Stimulated activated CD8-positive, alpha-beta memory T cell treated with anti-CD3 and anti-CD28 coated beads, Interleukin-2, amount 100 ng/mL, for 1 hour (primary cell): ENCODE measurements at places on chromosomes 7 and 10.

GRCh38 chr7:94697035-94697974 is 41.4 kb upstream of the SGCE start:
- DNase-seq = no peak

DNA sequence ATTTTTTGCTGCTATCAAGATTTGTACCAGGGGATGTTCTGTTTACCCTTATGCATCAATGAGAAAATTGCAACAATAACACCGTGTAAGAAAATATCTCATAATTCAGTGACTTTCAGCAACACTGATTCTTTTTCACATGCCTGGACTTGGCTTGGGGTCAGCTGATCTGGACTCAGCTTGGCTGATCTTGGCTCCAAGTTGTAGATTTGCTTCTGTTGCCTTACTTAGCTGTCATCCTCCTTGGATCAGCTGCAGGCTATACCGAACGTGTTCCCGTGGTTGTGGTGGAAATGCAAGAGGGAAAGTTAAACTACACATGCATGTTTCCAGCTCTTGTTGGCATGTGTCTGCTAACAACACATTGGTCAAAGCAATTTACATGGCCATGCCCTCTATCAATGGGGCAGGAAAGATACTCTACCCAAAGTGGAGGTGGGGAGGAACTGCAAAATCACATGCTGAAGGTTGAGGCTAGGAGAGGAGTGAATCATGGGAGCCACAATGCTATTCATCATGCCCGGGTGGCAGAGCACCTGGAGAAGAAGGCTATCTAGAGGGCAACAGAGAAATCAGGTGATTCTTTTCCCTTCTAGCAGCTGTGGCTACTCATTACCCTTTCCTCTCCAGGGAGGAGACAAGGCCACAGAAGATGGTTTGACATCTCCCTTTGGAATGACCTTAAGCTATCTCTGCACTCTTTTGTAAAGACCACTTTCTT is 1276.3 kb upstream of the AUTS2 start:
- no peak for DNase-seq

DNA sequence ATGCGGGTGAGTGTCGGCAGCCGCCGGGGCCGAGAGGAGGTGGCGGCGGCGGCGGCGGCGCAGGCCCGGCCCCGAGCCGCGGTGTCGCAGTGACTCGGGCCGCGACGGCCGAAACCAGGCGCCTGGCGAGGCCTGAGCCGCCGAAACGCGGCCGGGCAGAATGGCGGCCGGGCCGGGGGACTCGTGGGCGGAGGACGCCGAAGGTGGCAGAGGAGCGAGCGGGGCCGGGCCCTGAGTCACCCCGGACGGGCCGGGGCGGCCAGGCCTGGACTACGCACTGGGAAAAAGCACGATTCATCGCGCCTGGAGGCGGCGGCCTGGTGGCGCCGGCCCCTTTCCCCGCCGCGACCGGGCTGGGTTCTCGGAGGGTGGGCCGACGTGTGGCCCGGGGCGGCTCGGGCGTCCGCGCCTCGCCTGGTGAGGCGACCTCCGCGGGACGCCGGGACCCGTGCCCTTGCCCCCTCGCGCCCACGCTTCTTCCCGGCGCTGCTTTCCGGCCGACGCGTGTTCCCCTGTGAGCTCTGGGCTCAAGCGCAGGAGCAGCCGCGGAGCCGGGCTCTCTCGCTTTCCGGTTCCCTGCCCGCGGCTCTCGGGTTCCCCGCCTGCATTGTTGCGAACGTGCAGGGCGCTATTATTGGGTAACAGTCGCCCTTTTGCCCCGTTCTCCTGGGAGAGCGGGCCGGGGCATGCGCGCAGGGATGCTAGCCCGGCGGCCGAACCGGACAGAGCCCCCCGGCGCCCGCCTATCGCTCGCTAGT is 500 bp downstream of the CUL1 start:
- DNase-seq = no peak

DNA sequence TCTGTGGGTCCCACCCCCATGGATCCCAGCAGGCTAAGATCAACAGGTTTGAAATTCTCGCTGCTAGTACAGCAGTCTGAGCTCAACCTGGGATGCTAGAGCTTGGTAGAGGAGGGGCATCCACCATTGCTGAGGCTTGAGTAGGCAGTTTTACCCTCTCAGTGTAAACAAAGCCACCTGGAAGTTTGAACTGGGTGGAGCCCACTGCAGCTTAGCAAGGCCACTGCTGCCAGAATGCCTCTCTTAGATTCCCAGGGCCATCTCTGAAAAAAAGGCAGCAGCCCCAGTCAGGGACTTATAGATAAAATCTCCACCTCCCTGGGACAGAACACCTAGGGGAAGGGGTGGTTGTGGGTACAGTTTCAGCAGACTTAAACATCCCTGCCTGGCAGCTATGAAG is 190.0 kb upstream of the CACNA2D1 start:
- no peak for DNase-seq

DNA sequence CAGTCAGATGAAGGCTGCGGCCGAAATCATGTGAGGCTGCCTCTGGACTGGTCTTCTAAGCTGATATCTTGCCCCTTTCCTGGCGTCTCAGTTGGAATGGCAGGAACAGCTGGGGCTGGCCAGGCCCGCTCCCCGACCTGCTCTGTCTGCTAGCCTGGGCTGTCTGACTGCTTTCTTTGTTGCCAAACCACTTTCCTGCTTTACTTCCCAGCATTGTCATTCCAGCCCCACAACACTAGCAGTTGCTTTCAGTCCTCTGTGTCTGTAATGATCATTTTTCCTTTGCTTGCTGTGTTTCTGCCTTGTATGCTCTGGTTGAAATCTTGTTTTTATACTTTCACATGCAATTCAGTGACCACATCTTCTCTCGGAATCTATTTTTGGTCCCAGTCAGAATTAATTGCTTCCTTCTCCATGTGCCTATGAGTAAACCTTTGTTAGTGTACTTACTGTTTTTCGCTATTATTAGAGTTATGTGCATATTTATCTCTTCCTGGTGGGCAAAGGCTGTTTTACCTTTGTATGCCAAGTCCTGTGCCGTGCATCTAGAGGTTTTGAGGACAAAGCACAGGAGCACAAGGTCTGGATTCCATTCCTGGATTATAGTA is 21.6 kb downstream of the PRPF18 start:
- DNase-seq = no peak

DNA sequence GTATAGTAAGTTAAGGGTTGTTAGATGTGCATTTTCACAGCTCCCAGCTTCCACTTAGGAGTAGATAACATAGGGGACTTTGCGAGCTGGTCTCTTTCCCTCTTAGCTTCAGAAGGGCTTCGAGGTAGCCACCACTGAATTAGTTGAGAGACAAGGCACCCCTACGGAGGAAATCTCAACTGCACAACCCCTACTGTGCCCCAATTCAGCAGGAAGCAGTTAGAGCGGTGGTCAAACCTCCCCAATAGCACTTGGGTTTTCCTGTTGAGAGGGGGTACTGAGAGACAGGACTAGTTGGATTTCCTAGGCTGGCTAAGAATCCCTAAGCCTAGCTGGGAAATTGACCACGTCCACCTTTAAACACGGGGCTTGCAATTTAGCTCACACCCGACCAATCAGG is 1.1 kb upstream of the HERPUD2 start:
- DNase-seq = no peak

GRCh38 chr10:117945651-117946050 is 101.1 kb downstream of the RAB11FIP2 start:
- DNase-seq = no peak

DNA sequence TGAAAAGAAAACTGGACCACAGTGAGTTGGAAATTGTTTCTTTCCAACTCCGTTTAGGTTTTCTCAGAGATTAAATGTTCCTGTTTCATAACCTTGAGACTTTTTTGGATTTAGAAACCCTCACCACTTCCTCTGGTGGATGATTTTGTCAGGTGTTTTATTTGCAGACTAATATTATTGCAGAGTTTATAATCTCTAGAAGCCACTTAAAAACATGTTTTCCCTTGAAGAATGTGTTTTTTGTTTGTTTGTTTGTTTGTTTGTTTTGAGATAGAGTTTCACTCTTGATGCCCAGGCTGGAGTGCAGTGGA is 520 bp upstream of the MICU1 start:
- no peak for DNase-seq

DNA sequence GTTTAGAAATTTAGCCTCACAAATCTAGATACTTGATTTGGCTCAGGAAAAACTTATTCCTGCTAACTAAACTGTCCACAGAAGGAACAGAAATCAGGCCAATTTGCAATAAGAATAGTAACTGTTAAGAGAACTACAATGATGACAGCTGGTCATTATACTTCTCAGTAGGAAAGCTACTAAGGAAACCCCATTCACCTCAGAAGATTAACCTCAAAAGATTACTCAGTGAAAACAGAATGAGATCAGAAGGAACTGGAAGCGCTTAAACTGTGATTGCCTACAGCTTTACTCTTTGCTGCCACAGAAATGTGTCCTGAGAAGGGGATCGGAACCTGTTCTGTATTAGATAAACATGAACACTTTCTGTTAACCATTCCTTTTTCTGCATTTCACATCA is 24.3 kb upstream of the DNAJB12 start:
- DNase-seq = no peak

- DNase-seq = no peak
Measured at GRCh38 chr10:117868151-117868550, 178.6 kb downstream of the RAB11FIP2 start.

DNA sequence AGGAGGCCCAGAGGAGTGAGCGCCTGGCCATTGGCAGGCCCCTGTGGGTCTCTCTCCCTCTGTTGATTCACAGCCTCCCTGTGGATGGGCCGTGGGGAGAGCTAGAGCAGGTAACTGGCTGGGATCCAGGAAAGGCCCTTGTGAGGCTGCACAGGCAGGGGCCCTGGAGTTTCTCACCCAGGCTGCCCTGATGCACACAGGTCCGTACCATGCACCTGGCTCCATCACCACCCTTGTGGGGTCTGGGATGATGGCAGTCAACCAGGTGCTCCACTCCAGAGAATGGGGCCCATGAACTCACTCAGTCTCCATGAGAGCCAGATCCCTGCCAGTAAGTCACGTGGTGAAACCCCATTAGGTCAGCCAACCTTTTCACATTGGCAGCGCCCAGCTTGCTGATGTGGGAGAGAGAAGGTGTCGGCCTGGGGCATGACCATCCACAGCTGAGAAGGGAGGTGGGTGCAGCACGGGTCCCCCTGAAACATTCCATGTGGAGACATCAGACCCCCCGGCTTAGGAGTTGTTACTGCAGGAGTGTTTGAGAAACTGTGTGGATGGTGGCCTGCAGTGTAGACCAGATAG is 320.8 kb downstream of the ADARB2 start:
- no peak for DNase-seq

- DNase-seq = no peak
Measured at GRCh38 chr7:152137476-152138025, 112.1 kb downstream of the GALNT11 start.
